ENCODE measurements at places on chromosomes 7 and 10.

DNA sequence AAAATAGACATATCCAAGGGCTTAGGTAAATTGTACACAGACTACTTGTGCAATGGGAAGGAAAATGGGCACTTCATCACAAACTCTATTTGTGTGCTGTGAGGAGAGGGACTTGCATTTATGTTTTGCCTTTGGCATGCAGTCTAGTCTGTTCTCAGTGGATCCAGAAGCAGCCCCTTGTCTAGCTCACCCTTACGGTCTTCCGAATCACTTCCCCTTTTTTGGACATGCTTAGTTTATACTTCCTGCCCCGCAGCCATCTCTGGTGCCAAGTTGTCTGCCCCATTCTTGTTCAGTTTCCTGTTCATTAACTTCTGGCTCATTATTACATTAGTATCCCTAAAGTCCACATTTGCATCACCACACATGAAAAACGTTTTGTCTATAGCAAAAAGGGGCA lies 161.6 kb downstream of the NRCAM start:
- DNase-seq, result peak; percentile 20

GRCh38 chr7:89681448-89681847 lies 472.8 kb upstream of the STEAP1 start:
- DNase-seq, result no peak

GRCh38 chr10:104209575-104210198 lies 22.5 kb downstream of the CFAP43 start:
- DNase-seq, result no peak

- no peak for DNase-seq
These were observed 30.9 kb upstream of the CASD1 start for GRCh38 chr7:94478648-94479214.

DNA sequence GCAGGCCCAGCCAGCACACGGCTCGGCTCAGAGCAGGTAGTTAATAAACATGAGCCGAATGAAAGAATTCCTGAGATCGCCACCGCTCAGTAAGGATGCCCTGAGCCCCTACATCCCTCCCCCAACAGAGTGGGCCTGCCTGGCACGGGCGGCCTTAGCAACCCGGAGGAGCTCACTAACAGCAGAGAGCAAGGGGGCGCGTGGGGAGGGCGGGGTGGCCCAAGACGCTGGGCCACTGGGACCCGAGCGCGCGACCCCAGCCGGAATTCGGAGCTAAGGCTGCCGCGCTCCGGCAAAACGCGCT lies 403 bp upstream of the ENO4 start:
- DNase-seq, result no peak

GRCh38 chr10:802506-802905 lies 113.0 kb upstream of the DIP2C start:
- DNase-seq, result no peak

DNA sequence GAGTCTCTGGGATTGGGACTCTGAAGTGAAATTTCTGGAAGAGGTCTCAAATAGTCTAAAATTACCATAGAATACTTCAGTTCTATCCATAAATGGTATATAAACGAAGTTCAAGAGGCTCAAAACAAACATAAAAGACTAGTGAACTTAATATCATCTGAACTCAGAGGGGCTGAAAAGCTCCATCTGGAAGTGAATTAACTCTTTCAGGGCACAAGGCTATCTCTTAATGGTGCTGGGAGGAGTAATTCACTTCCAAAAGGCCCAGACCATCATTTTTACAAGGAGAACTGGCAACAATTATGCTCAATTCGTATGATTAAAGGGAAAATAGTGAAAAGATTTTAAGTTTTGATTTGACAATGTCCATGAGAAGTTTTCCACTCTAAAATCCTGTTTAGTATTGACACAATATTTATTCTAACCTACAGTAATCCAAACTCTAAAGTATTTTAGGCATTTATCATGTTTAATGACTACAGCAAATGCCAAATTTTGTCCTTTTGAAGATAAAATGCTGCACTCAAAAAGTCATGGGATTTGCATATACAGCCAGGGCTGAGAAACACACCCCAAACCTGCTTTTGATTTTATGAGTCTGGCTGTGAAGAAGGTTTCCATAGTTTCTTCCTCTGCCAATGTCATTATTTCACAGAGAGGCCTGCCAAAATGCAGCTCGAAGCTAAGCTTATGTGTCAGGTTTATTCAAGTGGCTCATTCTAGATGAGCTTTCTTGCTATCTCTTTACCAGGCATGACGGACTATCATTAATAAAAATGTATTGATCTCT lies 143.9 kb downstream of the HIBADH start:
- no peak for DNase-seq

DNA sequence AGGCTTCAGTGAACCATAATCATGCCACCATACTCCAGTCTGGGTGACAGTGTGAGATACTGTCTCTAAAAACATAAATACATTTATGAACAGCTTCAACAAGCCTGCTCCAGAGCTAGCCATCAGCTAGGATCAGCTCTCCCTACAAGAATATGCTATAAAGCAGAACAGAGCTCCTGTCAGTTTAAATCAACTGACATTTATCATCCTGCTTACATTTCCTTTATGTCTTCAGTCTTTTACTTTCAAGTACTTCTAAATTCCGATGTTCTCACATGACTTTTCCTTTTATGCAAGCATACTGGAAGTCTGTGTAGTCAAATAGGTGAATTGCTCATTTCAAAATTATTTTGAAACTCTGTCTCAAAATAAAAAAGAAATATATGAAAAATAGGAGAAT lies 64.6 kb downstream of the COA1 start:
- no peak for DNase-seq

GRCh38 chr10:28669227-28670173 lies 7.8 kb upstream of the BAMBI start:
- DNase-seq, result no peak

- peak; percentile 20 for DNase-seq
These were observed 23.6 kb upstream of the VPS41 start for GRCh38 chr7:38932509-38933168.

GRCh38 chr7:45220846-45221618 lies 63.4 kb downstream of the RAMP3 start:
- no peak for DNase-seq

DNA sequence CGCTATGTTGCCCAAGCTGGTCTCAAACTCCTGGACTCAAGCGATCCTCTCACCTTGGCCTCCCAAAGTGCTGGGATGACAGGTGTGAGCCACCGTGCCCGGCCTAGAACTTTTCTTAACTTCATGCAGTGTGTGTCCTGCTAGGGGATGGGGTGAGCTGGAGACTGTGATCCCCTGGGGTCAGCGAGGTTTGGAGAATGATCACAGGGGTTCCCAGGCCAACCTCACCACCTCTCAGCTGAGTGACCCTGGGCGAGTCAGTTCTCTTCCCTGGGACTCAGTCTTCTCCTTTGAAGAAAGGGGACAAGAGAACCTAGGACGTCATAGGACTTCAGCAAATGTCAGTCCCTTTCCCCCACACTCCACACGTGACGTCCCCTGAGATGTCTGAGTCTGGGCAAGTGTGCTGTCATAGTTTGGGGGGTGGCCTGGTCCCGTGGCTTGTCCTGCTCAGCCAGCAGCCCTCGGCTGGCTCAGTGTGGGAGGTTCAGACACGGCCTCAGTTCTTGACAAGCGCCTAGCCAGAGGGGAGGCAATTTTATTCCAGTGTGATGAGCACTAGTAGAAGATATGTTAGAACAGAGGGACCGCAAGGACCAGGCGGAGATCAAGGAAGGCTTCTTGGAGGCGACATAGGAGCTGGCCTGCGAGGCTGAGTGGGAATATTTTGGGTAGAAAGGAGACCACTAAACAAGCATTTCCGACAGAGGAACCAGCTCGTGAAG lies 43.3 kb upstream of the ELN start:
- DNase-seq, result no peak

DNA sequence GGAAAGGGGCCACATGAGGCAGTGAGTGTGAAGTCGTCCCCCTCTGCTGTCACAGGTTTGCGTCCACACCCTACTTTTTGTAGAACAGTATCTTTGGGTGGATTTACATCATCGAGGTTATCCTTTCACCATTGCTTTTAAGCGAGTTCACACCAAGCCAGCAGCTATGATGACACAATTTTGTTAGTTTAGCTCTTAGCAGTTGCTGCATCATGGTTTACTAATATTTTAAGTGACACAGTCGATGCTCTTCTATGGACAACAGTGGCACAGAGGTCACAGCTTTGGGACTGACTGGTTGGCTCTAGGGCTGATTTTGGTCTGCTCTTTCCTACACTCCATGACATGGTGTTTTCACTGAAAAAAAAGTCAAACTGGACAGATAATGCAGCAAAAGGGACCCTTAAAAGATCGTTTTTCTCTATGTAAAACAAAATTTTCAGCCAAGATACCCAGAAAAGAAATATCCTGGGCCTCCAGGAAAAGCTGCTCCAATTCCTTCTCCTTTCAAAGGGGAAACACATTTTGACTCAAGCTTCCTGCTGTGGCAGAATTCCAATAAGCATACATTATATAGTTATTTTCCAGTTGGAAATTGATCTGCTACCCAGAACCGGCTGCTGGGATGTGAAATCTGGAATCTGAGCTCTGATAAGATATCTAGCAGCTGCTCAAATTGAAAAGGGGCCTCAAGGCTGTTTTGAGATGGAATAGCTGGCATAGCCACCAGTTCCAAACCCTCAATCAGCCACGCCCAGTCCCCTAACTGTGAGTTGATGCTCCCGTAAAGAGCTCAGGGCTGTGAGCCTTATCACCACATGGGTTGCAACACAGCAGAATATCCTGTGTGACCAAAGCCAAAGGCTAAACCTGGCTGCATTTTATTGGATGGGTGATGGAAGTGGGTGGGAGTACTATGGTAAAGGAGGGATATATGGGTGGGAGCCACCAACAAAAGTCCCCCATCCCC lies 114.2 kb downstream of the SMURF1 start:
- no peak for DNase-seq

- no peak for DNase-seq
These were observed 21.8 kb downstream of the PRKCQ start for GRCh38 chr10:6558272-6558671.

- peak; percentile 69 for DNase-seq
These were observed 52.5 kb downstream of the PRF1 start for GRCh38 chr10:70549962-70550458.

DNA sequence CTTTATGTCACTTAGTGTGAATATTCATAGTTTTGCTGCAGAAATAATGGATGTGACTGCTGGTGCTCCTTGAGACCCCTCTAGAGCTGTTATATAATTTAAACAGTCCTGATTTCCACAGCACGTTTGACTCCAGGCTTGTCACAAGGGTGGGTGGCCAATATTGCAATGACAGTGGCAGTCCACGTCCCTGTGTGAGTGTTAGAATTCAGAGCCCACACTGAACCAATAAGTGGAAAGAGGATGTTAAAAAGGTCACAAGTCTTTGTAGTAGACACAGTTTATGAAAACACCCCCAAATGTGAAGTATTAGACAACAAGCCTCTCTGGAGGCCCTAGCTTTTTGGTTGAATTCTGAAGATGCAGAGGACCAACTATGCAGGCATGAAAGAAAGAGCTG lies 2.0 kb downstream of the PPP1R17 start:
- no peak for DNase-seq

DNA sequence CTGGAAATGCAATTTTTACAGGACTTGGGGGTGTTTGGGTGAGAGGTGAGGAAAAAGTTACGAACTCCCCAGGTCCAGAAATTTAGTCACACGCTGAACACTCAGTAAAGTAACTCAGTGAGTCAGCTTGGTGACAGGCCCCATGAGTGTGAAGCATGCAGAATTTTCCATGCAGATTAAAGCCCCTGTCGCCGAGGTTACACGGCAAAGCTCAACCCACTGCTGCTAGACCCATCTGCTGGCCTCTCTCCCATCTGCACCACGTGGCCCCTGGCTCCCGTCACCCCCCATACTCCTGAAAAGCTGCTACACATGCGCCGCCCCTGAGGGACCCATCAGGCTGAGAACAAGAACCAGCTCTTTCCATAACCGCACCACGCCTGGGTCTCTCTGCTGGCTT lies 7.0 kb upstream of the MMP21 start:
- no peak for DNase-seq

DNA sequence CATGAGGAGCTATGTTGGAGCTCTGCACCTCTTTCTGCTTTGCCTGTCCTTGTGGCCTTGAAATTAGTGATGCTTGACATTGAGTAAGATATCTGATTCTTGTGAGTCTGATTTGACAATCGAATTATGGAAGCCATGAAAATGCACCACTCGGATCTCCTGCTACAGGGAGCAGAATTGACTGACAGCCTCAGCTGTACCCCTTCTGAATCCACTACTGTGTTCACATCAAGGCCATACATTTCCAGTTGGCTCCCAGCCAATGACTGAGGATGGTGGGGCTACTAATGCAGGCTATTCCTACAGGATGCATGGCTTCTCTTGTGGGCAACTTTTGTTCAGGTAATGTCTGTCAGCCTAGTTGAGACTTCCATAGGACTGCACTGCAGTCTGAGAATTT lies 321.9 kb downstream of the REEP3 start:
- no peak for DNase-seq

- DNase-seq, result no peak
These were observed 85.3 kb upstream of the MGMT start for GRCh38 chr10:129381741-129382140.

DNA sequence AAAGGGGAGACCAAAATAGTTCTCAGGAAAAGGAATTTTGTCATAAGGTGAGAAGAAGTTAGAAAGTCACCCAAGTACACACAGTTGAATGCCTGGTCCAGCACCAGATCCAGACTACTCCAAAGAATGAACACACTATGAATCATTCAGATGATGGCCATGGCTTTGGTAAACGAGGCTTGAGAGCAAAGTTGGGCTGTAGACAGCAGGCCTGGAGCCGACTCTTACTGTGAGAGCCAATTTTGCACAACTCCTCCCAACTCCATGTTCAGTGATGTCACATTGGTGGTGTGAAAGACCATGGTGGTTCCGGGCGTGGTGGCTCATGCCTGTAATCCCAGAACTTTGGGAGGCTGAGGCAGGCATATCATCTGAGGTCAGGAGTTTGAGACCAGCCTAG lies 131.6 kb downstream of the PKD1L1 start:
- no peak for DNase-seq

GRCh38 chr10:130808243-130808642 lies 503.3 kb downstream of the TCERG1L start:
- no peak for DNase-seq

DNA sequence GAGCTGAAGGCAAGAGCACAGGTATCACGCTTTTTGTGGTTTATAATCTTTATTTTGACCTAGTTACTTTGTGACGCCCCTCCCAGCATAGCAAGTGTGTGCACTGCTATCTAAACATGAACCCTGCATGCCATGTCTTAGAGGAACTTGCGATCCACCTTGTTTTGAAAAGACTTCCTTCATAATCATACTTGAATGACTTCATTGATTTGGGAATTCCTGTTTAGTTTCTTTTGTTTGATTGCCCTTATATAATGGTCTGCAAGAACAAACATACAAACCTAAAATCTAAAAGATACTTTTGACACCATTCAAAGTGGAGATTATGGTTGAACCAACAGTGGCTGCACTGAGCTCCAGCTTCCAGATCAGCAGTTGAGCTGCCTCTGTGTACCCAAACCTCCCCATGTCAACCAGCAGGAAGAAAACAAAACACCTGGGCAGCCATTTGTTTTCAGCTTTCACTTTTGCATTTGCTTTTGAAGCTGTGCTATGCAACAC lies 132.6 kb downstream of the CELF2 start:
- DNase-seq, result no peak

GRCh38 chr7:144516729-144517525 lies 113.4 kb upstream of the NOBOX start:
- DNase-seq, result no peak

- no peak for DNase-seq
These were observed 37.4 kb downstream of the WIPF3 start for GRCh38 chr7:29843726-29844125.

GRCh38 chr10:132539431-132539839 lies 1.8 kb downstream of the INPP5A start:
- no peak for DNase-seq

GRCh38 chr10:128375171-128375570 lies 248.9 kb upstream of the MKI67 start:
- no peak for DNase-seq

All from GM18507 (cell line).